Natural killer cell (primary cell): ENCODE measurements at places on chromosomes 4 and X. TPM values are rescaled to one million over a fixed set of nuclear protein-coding genes. Genes with fewer than 3 reads are reported as not detected.

The VAMP7 gene
- 33.6 TPM for total RNA-seq

The PDE5A gene
- 4.0 TPM for total RNA-seq

The ABCD1 gene
- total RNA-seq, result 12.2 TPM

DNA sequence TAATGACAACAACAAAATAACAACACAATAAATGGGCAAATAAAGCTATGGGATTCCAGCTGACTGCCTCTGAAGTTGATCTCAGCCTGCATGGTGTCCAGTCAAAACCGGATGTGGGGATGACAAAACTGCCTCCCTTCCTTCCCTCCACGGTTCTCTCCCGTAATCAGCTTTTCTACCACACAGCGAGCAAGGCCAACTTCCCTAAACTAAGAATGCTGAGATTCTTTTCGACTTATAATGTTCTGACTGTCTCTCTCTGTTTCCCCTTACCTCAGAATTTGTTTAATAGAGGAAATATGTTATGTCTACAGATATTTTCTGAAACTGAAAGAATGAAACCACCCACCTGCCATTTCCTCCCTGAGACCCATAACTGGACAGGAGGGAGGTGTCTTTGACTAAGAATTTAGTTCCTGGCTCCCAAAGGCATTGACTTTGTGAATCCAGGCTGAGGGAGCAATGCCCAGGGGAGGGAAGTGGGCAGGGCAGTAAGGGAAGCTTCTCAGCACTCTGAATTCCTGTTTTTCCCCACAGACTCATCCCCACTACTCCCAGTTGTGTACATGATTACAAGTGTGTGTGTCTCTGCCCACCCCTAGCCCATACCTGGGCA, 1.0 kb upstream of the TLR1 start:
- no peak for DNase-seq

DNA sequence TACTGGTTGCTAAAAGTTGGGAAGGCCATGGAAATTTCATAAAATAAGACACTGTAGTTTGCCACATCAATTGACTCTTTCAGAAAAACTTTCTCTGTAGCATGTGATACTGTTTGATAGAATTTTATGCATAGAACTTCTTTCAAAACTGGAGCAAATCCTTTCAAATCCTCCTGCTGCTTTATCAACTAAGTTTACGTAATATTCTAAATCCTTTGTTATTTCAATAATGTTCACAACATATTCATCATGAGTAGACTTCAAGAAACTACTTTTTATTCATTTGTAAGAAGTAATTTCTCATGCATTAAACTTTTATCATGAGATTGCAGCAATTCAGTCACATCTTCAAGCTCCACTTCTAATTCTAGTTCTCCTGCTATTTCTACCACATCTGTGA, 199.3 kb downstream of the PCDH18 start:
- DNase-seq, result no peak
